ENCODE measurements at places on chromosomes 11 and 22.

DNA sequence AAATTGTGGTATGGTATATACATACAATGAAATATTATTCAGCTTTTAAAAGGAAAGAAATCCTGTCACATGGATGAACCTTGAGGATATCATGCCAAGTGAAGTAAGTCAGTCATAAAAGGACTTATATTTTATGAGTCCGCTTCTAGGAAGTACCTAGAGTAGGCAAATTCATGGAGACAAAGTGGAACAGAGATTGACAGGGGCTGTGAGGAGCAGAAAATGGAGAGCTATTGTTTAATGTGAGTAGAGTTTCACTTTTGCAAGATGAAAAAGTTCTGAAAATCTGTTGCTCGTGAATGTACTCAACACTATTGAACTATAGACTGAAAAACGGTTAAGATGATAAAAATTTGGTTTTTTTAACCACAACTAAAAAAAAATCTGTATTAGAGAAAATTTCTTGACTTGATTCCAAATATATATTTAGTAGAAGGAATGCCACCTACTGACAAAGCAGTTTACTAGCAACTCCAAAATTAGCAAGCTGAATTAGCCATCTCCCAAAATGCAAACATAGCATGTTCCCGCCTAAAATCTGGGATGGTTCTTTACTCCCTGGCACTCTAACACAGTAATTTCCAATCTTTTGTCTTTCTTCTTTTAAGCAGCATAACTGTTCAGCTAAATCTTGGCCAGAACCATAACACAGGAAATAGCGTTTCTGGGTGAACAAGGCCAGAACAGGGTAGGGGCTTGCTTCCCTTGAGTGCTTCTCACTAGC is 1.5 kb downstream of the UFD1 start:
- DNase-seq: no peak

DNA sequence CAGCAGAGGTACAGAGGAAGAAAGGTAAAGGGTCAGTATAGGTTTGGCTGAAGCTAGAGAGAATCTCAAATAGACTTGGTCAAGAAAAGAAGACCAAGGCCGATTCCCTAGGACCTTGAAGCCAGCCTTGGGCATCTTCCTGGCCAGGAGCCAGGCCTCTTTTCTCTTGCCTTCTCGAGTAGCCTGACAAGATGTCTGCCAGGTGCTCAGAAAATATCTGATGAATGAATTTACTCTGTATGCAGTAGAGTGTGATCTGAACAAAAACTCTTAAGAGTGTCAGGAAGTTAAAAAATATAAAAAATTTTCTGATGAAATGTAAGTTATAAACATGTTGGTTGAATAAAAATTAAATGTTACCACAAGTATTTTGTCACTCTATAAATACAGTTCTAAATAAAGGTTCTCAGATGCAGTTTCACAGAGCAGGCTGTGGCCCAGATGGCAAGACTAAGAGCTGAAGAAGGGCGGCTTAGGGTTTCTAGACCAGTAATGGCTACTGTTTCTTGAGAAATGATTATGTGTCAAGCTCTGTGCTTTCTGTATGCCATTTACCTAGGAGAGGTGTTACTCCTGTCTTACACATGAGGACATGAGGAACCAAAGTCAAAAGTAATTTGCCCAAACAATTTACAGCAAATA is 98.1 kb downstream of the ATXN10 start:
- no peak for DNase-seq

- no peak for DNase-seq
These were observed 85.2 kb downstream of the FLI1 start for GRCh38 chr11:128779036-128779435.

GRCh38 chr22:39130152-39130704 is 22.3 kb downstream of the CBX7 start:
- DNase-seq: no peak

DNA sequence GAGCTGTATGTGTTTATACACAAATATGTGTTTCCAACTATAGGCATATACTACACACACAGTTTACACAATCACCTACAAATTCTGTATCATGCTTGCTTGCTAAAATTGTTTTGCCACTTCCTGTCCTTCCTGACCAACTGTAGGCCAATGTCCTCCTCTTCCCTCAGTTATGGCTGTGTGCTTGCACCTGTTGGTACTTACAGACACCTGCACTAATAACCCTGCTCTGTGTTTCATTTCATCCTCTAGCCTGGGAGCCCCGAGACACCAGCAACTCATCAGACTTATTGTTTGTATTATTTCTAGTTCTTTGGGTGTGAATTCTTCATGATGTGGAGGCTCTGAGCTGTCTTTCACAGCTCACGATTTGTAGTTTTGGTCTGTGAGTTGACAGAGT is 1.8 kb upstream of the NCF4 start:
- no peak for DNase-seq

GRCh38 chr22:49962751-49963646 is 2.4 kb downstream of the PIM3 start:
- DNase-seq: peak; percentile 33

DNA sequence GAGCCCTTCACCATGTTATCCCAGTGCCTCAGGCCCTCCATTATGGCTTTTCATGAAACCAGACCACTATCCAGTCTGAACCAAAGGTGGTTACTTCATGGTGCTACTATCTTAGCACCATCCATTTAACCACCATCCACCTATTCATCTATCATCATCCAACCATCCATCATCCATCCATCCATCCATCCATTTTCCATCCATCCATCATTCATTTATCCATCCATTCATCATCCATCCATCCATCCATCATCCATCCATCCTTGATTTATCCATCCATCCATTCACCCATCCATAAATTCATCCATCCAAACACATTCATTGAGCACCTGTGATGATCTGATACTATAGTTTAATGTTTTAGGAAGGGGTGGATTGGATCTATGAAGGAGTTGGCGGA is 93.5 kb downstream of the CCDC81 start:
- no peak for DNase-seq

All from activated CD4-positive, alpha-beta T cell treated with anti-CD3 and anti-CD28 coated beads for 36 hours (primary cell).